ENCODE measurements at places on chromosomes 7 and 10. TPM values are rescaled to one million over a fixed set of nuclear protein-coding genes. Genes with fewer than 3 reads are reported as not detected.
A peak's percentile ranks its signal among the peaks of the same experiment; 100 is the strongest.

- no peak for DNase-seq
These were observed 72.6 kb downstream of the PARD3 start for GRCh38 chr10:34742456-34742855.

DNA sequence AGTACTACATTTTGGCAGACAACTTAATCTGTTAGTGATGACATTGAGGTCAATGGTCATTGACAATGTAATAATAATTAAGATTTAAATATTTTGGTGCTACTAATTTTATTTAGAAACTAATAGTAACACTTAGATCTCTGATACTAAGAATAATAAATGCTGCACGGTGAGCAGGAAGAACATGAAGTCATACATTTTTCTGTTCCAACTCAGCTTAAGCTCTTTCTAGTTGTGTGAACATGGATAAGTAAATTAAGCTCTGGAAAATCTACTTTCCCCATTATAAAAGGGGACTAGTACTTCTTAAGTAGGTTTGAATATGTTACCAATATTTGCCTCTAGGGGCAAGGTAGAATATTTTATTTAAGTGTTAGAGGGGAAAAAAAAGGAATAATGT lies 65.9 kb upstream of the MEOX2 start:
- DNase-seq: no peak

DNA sequence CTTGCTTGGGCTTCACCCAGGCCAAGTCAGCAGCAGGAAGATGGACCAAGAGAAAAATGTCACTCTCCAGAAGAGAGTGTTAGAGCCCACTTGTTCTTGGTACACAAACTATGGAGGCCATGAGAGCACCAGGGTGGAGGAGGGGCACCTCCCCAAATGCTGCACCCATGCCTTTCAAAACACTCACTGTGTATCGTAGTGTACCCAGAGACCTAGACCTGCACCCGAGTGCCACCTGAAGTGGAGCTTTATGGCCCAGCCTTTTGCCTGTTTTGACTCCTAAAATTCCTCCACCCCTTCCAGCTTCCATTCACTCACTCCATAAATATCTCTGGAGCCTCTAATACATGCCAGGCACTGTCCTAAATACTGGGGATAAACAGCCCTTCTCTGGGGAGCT lies 5.0 kb downstream of the SFTPD start:
- no peak for DNase-seq

Gene HOXA5
- not detected for total RNA-seq

- peak; percentile 94 for DNase-seq
These were observed 21.2 kb downstream of the ATP6V1F start for GRCh38 chr7:128883622-128884448.

- DNase-seq: no peak
These were observed 19.1 kb upstream of the PCGF5 start for GRCh38 chr10:91201213-91201996.

Gene STOX1
- 0.15 TPM for total RNA-seq

- DNase-seq: no peak
These were observed 102.3 kb downstream of the JAZF1 start for GRCh38 chr7:28078036-28078901.

GRCh38 chr10:58921421-58921855 lies 255.0 kb upstream of the PHYHIPL start:
- DNase-seq: no peak

Measured in right cardiac atrium (tissue), 5 donors.